ENCODE measurements at places on chromosomes 3 and 15. TPM values are rescaled to one million over a fixed set of nuclear protein-coding genes. Genes with fewer than 3 reads are reported as not detected.

Gene FBXL22
- 0.77 TPM for total RNA-seq

Gene SLC35A5
- 25.3 TPM for total RNA-seq

Gene PLCD1
- total RNA-seq = 27.3 TPM

Gene PIGZ
- 2.3 TPM for total RNA-seq

Gene CACNA2D2
- 0.60 TPM for total RNA-seq

Gene TICRR
- total RNA-seq = 16.1 TPM

Gene ARPP21
- not detected for total RNA-seq
